ENCODE measurements at places on chromosomes 16 and 17. TPM values are rescaled to one million over a fixed set of nuclear protein-coding genes. Genes with fewer than 3 reads are reported as not detected.
A peak's percentile ranks its signal among the peaks of the same experiment; 100 is the strongest.

DNA sequence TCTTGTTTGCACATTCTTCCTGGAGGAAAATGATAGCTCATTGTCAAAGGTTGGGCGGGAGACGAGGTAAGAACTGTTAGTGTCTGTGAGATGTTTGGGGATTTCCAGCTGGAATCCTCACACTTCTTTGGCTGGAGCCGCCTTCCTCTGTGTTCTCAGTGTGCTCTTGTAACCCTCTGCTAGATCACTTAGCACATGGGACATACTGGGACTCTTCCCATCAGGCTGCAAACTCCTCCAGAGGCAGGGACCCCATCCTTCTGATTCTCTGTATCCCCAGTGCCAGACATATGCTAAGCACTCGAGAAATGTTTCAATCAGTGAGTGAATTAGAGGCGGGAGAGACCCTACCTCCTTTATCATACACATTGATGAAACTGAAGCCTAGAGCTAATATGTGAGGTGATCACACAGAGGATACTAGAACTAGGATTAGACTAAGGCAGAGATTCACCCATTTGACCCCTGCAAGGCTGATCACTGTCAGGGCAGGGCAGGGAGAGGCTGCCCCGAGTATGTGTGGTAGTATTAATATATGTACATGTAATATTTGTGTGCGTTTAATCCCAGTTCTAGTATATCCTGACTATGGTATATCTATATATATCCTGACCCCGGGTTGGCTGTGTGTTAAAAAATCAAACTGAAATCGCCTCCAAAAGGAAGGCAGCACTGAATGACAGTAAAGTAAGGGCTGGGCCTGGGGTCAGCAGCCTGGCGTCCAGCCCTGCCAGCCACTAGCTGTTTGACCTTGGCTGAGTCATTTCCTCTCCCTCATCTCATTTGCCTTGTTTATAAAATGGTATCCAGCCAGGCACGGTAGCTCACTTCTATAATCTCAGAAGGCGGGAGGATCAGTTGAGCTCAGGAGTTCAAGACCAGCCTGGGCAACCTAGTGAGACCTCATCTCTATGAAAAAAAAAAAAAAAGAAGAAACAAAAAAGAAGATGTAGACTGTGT is 75.5 kb upstream of the TBX2 start:
- no peak for DNase-seq
- H3K36me3 ChIP-seq = no peaks in the 10 kb centered on the region

DNA sequence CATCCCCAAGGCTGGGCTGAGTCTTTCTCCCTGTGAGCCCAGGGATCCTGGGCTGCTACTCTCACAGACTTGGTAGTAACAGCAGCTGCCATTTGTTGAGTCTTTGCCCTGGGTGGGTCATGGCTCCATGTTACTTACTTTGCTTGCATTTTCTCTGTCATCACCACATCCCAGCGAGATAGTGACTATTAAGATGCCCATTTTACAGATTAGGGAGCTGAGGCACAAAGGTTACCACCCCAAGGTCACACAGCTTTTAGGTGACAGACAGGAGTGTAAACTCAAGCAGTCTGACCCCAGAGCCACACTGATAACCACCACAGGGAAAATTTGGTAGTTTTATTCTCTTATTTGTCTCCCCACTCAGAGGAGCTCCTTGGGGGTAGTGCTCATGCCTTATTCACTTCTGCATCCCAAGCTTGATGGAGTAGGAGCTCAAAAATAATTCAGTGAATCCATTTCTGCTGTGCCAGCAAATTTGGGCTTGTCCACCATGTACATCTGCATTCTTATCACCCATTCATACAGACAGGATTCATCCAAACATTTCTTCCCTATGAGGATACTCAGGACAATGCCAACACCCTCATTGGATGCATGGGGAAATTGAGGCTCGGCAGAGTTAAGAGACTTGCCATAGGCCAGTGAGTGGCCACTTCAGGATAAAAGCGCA is 263.2 kb downstream of the CBLN1 start:
- H3K27me3 ChIP-seq = no peaks in the 10 kb centered on the region
- H3K27ac ChIP-seq = no peak overlapping the region
- H3K36me3 ChIP-seq = no peaks in the 10 kb centered on the region
- DNase-seq = no peak
- H3K4me3 ChIP-seq = no peak overlapping the region
- H3K4me1 ChIP-seq = no peaks in the 10 kb centered on the region

DNA sequence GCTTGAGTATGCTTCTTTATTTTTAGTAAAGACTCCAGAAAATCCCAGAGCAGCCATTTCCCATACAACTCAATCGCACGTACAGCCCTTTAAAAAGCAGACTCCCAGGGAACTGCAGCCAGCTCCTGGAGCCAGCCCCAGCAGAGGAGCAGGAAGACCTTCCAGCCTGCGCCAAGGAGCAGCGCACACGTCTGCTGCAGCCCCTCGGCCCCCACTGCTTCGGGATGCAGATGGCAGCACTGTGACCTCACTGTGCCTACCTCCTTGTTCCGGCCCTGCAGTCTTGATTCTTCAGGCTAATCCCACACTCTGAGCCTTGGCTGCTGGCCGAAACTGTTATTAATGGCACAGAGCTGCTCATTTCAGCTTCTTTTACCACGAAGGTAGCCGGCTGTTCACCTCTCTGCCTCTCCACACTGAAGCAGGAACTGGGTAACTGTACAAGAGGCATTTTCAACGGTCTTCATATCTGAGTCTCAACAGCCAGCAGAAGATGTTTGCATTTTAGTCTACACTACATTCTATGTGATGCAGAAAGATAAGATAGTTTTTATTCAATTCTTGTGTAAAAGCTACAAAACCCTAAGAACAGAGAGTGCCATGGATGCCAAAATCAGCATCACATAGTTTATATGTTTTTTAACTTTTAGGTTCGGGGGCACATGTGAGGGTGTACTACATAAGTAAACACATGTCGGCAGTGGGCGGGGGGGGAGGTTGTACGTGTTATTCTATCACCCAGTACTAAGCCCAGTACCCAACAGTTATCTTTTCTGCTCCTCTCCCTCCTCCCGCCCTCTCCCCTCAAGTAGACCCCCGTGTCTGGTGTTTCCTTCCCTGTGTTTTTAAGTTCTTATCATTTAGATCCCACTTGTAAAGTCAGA is 130.9 kb downstream of the ANKRD11 start:
- no peak for DNase-seq
- peak overlapping the region; percentile 69 for H3K4me3 ChIP-seq
- peaks cover 94% of the 10 kb centered on the region for H3K4me1 ChIP-seq
- H3K36me3 ChIP-seq = peaks cover 42% of the 10 kb centered on the region
- H3K27ac ChIP-seq = peak overlapping the region; percentile 94

GRCh38 chr17:73481676-73482075 is 162.6 kb downstream of the SDK2 start:
- no peak overlapping the region for H3K27ac ChIP-seq
- H3K36me3 ChIP-seq = no peaks in the 10 kb centered on the region
- peaks cover 2% of the 10 kb centered on the region for H3K27me3 ChIP-seq
- no peak overlapping the region for H3K4me3 ChIP-seq

DNA sequence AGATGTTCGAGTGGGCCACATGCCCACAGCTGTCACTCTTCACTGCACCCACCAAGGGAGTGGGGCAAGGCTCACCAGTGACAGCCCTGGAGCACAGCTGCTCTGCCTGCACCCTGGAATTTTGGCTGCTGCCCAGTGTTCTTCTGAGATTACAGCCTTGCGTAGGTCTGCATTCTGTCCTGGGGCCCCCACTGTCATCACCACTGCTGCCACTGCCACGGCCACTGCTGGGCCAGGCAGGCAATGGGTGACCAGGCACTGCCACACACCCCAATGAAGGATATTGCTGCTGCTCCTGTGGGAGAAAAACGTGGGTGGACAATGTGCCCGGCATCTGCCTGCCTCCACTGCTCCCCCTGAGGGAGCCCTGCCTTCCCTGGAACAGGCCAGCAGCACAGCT is 1717.0 kb downstream of the TP53TG3F start:
- no peaks in the 10 kb centered on the region for H3K36me3 ChIP-seq
- H3K27ac ChIP-seq = no peak overlapping the region
- H3K4me3 ChIP-seq = no peak overlapping the region
- no peak for DNase-seq

DNA sequence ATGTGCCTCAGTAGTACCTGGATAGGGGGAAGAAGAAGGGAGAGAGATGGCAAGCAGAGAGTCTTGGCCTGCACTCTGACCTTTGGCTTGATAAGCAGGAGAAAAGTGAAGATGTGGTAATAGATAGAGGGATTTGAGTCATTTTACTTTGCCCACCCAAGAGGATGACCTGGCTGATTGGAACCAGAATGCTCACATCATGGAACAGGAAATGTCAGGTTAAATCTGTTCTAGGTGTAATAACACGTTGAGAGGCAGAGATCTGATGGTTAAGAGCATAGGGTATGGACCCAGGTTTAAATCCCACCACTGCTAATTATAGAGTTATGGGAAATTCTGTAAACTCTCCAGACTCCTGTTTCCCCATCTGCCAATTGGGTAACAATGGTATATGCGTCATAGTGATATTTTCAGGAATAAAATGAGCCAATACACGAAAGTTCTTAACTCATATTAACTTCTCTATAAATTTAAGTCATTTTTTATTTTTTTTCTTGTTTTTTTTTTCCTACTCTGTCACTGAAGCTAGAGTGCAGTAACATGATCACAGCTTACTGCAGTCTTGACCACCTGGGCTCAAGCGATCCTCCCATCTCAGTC is 8.1 kb upstream of the CCL18 start:
- H3K27ac ChIP-seq = no peak overlapping the region
- no peaks in the 10 kb centered on the region for H3K4me1 ChIP-seq
- no peaks in the 10 kb centered on the region for H3K36me3 ChIP-seq
- no peak overlapping the region for H3K4me3 ChIP-seq

DNA sequence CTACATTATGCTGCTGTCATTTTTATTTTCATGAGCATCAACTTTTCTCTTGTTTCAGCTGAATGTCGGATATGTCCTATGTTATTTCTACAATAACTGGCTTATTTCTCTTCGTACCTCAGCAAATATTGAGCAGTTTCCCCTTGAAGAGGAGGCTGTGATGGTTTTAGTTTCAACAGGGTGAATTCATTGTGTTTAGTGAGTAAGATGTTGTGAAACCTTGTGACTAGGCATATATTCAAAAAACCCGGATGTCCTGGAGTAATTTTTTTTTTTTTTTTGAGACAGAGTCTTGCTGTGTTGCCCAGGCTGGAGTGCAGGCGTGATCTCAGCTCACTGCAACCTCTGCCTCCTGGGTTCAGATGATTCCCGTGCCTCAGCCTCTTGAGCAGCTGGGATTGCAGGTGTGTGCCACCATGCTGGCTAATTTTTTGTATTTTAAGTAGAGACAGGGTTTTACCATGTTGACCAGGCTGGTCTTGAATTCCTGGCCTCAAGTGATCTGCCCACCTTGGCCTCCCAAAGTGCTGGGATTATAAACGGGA is 11.1 kb downstream of the CPD start:
- peaks cover 32% of the 10 kb centered on the region for H3K36me3 ChIP-seq
- no peak overlapping the region for H3K27ac ChIP-seq
- DNase-seq = no peak

- no peak for DNase-seq
- H3K4me1 ChIP-seq = no peaks in the 10 kb centered on the region
- peaks cover 2% of the 10 kb centered on the region for H3K27me3 ChIP-seq
- H3K36me3 ChIP-seq = no peaks in the 10 kb centered on the region
These were observed 78.2 kb downstream of the AMFR start for GRCh38 chr16:56347166-56347565.

- H3K36me3 ChIP-seq = peaks cover 48% of the 10 kb centered on the region
- peak overlapping the region; percentile 98 for H3K4me3 ChIP-seq
- H3K4me1 ChIP-seq = peaks cover 53% of the 10 kb centered on the region
These were observed 888 bp downstream of the PIGW start for GRCh38 chr17:36535669-36536081.

GRCh38 chr17:58976541-58976940 is 130.1 kb downstream of the TRIM37 start:
- no peaks in the 10 kb centered on the region for H3K27me3 ChIP-seq
- peaks cover 4% of the 10 kb centered on the region for H3K4me1 ChIP-seq
- no peak overlapping the region for H3K4me3 ChIP-seq
- no peak overlapping the region for H3K27ac ChIP-seq

GRCh38 chr16:78570399-78571141 is 471.1 kb downstream of the WWOX start:
- no peak overlapping the region for H3K4me3 ChIP-seq
- H3K27ac ChIP-seq = no peak overlapping the region
- H3K36me3 ChIP-seq = no peaks in the 10 kb centered on the region
- no peaks in the 10 kb centered on the region for H3K27me3 ChIP-seq

DNA sequence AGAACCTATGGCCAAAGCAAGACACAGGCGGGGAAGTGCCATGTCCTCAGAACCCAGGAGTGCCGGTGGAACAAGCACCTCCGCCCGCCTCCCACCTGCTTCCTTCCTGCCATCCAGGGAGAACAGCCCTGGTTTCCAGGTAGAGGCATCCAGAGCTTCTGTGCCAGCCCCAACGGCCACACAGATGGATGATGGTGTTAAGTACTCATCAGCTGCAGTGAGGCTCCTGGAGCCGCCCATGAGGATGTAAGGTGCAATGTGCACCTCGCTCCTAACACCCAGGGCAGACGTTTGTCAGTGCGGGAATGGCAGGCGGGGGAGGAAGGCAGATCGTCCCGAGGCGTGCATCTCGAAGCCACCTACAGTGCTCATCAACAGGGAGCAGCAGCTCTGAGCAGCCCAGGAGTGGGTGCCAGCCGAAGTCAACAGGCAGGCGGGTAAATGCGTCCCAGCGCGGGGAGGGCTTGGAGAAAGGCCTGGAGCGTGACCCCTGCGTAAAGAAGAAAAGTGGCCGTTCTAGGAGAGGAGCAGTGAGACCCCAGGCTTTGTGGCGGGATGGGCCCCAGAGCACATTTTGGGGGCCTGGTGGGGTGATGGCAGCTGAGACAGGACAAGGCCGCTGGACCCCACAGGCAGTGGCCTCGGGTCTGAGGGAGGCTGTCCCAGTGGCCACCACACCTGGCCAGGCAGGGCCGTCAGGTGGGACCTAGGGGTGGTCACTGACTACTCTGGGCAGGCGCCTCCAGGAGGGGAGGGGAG is 46.1 kb upstream of the ACSF3 start:
- H3K4me3 ChIP-seq = no peak overlapping the region
- H3K4me1 ChIP-seq = peaks cover 2% of the 10 kb centered on the region
- H3K36me3 ChIP-seq = no peaks in the 10 kb centered on the region
- no peak overlapping the region for H3K27ac ChIP-seq
- DNase-seq = no peak

GRCh38 chr16:17748044-17748719 is 277.4 kb upstream of the XYLT1 start:
- no peaks in the 10 kb centered on the region for H3K27me3 ChIP-seq
- no peak overlapping the region for H3K4me3 ChIP-seq
- H3K36me3 ChIP-seq = no peaks in the 10 kb centered on the region
- H3K27ac ChIP-seq = no peak overlapping the region
- H3K4me1 ChIP-seq = no peaks in the 10 kb centered on the region

Gene ZNF469
- total RNA-seq = 0.28 TPM

Gene MPDU1
- 58.6 TPM for total RNA-seq

Gene TMEM235
- total RNA-seq = not detected

Gene NEUROD2
- not detected for total RNA-seq

Gene ADAMTS18
- total RNA-seq = not detected

Gene ZNF768
- 5.9 TPM for total RNA-seq

Gene TLE7
- total RNA-seq = not detected

Gene SPATA32
- 0.20 TPM for total RNA-seq

Data from activated CD4-positive, alpha-beta memory T cell treated with anti-CD3 and anti-CD28 coated beads, Interleukin-2, amount 10 ng/mL, durations not matched to agents 7 days and 5 days (primary cell).